Renal cortical epithelial cell (primary cell): ENCODE measurements at places on chromosomes 1 and 21.
A peak's percentile ranks its signal among the peaks of the same experiment; 100 is the strongest.

DNA sequence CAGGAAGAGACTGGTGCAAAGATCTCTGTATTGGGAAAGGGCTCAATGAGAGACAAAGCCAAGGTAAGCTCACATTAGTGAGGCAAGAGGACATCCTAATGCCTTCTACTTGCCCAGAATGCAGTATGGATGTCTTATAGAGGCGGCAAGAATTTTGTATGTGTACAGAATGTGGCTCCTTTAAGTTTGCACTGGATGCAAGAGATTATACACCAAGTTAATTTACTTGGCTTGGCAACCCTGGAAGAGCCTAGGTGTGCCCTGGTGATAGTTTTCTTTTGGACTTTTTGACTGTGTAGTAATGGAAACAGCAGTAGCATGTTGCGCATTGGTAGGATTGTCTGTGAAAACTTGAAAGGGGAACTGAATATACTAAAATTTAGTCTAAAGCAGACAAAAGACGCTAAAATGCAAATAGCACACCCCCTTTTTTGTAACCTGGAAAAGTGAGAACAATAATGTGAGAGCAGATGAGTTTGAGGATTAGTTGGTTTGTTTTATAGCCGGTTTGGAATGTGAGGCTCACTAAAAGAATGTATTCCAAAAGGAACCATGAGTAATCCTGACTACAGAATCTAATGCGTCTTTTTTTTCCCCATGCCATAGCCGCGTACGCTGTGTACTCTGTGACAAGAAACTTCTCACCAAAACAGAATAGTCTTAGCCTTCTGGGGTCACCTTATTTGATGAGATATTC, 18.1 kb downstream of the KHDRBS1 start:
- DNase-seq: peak; percentile 72

DNA sequence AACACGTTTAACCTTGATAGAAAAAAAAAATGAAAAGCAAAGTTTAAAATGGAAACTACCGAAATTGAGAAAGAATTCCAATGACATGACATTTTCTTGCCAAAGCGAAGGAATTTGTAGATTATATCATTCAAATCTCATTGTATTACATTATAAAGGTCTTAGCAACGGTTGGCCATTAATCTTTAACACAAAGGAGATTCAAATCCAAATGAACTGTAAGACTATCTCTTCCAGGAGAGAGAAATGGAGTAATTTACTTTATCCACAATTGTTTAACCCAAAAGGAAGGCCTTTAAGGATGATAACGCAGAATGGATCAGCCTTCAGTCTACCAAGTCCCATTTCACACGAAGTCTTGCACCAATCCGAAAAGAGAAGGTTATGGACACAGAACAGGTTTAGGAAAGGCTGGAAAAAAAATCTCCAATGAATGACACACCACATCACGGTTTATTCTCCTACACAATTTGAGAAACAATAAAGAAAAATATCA, 1.5 kb downstream of the ENAH start:
- no peak for DNase-seq

GRCh38 chr1:52472384-52472783, 68.0 kb downstream of the PRPF38A start:
- no peak for DNase-seq

DNA sequence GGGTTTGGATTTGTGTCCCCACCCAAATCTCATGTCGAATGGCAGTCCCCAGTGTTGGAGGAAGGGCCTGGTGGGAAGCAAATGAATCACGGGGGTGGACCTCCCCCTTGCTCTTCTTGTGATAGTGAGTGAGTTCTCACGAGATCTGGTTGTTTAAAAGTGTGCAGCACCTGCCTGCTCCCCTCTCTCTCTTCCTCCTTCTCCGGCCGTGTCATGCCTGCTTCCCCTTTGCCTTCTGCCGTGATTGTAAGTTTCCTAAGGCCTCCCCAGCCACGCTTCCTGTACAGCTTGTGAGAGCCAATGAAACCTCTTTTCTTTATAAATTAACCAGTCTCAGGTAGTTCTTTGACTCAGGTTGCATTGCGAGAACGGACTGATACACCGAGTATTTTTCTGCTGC, 15.9 kb downstream of the CLDN14 start:
- DNase-seq: no peak

- DNase-seq: peak; percentile 74
These were observed 120.7 kb downstream of the ACTL8 start for GRCh38 chr1:17875882-17876280.

- no peak for DNase-seq
These were observed 89.9 kb downstream of the TIAM1 start for GRCh38 chr21:31254131-31254530.

GRCh38 chr1:156198831-156199349, 5.0 kb downstream of the SLC25A44 start:
- DNase-seq: no peak

GRCh38 chr21:45019076-45019886, 55.1 kb upstream of the ADARB1 start:
- DNase-seq: no peak

DNA sequence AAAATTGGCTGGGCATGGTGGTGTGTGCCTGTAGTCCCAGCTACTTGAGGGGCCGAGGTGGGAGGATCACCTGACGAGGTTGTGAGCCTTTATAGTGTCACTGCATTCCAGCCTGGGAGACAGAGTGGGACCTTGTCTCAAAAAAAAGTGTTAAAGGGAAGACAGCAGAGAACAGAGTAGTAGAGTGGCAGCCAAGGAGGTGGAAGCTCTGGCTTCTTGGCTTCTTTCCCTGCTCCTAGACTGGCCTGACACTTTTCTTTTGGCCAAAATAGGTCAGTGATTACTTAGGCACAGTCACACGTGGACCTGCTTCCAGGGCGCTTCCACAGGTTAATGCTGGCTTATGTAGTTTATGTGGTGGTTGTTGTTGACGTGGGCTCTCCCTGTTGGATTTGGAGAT, 3.2 kb downstream of the DIP2A start:
- no peak for DNase-seq
